Stimulated activated CD8-positive, alpha-beta memory T cell treated with anti-CD3 and anti-CD28 coated beads, Interleukin-4, amount 100 ng/mL, for 1 hour (primary cell): ENCODE measurements at places on chromosomes 6 and 20.

DNA sequence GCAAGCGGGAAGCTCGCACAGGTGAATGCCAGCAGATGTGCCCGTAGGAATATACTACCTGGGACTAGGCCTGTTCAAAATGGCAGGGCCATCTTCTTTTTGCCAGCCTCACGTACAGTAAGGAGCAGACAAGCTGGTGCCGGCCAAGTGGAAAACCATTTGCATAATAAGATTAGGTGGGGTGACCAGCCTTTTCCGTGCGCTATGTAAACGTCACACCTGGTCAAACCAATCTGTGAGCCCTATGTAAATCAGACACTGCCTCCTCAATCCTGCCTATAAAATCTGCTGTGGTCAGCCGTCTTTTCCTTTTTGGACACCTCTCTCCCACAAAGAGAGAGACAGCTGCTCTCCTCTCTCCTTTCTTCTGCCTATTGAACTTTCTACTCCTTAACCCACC is 60.8 kb upstream of the TMEM30A start:
- no peak for DNase-seq

- DNase-seq = no peak
These were observed 23.1 kb downstream of the CPNE5 start for GRCh38 chr6:36815962-36816735.

DNA sequence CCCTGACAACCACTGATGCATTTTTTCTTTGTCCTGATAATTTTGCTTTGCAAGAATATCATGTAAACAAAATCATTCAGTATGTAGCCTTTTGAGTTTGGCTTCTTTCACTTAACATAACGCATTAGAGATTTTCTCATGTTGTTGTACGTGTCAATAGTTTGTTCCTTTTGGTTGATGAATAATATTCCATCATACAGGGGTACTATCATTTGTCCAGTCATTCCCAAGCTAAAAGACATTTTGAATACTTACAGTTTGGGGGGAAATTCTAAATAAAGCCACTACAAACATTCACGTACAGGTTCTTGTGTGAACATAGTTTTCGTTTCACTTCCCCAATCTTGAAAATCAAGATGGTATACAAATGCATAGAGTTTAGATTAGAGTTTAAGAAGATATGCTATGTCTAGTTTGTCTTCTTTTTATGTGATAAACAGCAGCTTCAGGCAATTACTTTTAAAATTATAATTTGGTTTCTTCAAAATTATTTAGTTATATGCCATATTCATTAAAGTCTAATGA is 5.2 kb downstream of the HAO1 start:
- no peak for DNase-seq

DNA sequence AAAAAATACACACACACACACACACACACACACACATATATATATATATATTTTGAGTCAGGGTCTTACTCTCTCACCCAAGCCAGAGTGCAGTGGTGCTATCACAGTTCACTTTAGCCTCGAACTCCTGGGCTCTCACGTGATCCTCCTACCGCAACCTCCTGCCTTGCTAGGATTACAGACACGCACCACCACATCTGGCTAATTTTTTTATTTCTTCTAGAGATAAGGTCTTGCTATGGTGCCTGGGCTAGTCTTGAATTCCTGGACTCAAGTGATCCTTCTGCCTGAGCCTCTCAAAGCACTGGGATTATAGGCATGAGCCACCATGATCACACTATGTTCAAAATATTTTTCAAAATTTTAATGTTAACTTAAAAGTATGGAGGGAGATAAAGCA is 43.5 kb downstream of the NUP153 start:
- DNase-seq = no peak

- DNase-seq = no peak
These were observed 423.2 kb downstream of the RFPL4B start for GRCh38 chr6:112770308-112770707.

- no peak for DNase-seq
These were observed 77.0 kb downstream of the FAM120B start for GRCh38 chr6:170383466-170384035.

- DNase-seq = no peak
These were observed 56.5 kb upstream of the HDGFL1 start for GRCh38 chr6:22512686-22513427.

- DNase-seq = no peak
These were observed 90.8 kb downstream of the GJA1 start for GRCh38 chr6:121526282-121526681.
